Activated CD8-positive, alpha-beta memory T cell treated with anti-CD3 and anti-CD28 coated beads for 1 hour (primary cell): ENCODE measurements at places on chromosomes 2 and 18.

- DNase-seq: no peak
Measured at GRCh38 chr18:31010601-31011000, 31.9 kb downstream of the DSC3 start.

DNA sequence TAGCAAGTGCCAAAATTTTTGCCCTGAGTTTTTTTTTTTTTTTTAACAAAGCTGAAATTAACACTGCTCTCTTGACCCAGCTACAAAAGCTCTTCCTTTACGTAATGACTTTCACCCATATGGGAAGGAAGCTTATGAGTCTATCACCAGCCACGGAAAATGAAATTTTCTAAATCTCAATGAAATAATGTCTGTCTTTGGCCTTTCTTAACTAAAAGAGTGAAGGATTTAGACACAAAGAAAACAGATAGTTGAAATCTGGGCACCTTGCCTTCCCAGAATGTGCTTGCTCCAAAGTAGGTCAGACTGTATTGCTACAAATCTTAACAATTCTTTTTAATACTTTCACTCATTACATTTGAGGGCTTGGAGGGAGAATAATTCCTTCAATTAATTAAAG, 180.8 kb upstream of the MGAT5 start:
- DNase-seq: no peak

DNA sequence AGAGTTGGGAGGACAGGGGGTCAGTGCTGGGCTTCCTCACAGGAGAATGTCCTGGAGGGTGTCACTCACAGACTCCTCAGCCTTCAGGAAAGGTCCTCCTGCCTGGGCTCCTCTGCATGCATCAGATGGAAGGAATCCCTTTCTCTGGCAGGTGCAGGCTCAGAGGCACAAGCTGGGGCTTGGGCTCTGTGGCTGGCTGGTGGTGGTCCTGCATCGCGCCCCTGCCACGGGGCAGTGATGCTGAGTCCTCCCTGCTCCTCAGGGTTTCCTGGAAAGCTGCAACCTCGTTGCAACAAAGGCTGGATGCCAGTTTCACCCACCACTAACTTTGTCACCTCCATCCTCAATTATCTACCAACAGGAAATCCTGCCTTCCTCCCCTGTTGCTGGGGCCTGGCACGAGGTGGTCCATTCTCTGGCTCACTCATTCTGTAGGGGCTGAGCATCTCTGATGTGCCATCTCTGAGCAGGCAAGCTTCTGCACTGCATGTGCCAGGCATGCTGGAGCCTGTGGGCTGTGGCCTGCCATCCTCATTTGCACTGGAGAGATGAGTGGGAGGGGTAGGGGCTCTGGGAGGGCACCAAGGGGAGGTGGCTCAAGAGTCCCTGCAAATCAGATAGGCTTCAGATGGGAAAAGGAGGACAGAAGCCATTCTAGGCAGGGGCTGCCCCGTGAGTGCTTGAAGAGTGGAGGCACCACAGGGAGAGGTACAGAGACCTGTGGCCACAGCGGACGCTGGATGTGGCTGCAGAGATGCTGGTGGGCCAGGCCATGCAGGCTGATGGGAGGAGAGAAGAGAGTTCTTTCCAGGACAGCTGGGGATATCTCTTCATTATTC, 272.6 kb upstream of the HS6ST1 start:
- no peak for DNase-seq

GRCh38 chr2:210540900-210541289, 15.5 kb upstream of the CPS1 start:
- DNase-seq: no peak

DNA sequence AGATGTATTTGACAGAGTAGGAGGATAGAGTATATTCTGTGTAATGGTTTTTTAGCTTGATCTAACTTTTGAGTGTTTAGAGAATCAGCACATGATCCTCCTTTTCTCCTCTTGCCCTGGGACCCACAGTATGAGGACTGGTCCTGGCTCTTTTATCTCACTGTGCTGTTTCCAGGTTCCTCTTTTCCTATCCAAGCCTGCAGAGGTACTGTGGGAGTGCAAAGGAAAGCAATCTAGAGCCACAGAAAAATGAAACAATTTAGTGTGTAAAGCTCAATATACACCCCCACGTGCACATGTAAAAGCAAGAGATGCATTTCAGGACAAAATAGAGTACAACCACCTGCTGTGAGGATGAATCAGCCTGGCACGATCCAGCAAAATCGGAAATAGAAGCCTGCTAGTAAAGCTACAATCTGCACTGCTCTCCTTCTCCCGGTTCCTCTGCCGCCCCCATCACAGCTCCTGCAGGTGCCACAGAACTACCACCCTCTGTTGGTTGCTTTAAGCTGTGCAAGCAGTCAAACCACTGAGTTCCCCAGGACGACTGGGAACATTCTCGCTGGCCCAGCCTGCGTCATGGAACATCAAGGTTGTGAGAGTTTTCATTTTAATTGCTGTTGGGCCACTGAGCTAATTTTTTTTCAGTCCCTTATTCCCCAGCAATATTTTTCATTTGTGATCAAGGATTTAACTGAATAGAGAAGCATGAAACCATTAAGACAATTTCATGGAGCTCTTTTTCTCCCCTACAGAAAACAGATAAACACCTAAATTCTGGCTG, 47.8 kb upstream of the MAPRE3 start:
- DNase-seq: no peak

- no peak for DNase-seq
Measured at GRCh38 chr18:70672581-70672980, 383.7 kb downstream of the SOCS6 start.

- no peak for DNase-seq
Measured at GRCh38 chr18:79434607-79435401, 39.1 kb downstream of the NFATC1 start.

- no peak for DNase-seq
Measured at GRCh38 chr2:195626507-195626906, 30.5 kb upstream of the SLC39A10 start.

DNA sequence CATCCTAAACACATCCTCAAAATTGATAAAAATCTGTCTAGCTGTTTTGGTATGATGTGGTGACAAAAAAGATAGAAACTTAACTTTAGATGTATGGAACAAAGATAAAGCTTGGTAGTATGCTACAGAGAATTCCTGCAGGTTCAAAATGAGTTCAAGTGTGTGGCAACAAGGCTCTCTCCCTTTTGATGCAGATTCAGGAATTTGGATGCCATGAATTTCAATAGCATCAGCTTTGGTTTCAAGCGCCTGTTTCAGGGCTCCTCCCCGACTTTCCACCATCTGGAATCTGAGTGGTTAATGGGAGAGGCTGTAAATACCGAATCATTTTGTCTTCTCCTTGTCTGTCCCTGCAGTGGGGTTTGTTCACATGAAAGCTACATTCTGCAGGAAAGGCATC, 180.6 kb downstream of the MTX2 start:
- DNase-seq: no peak

DNA sequence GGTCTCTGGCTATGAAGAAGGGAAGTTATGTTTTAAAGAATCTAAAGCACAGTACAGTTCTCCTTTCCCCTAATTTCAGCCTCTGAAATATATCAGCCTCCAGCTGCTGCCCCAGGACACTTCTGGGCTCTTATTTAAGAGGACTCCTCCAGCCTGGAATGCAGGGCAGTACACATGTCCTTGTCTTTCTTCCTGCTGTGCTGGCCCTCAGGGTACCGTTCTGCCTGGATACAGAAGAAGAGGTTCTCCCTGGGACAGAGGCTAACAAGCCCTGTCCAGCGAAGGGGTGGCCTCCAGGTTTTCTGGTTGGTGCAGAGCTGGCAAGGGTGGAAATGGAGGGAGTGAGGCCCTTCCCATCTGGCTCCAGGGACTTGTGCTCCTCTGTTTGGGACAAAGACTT, 22.1 kb downstream of the MLPH start:
- no peak for DNase-seq

- no peak for DNase-seq
Measured at GRCh38 chr2:47309952-47310800, 92.8 kb upstream of the MSH2 start.

DNA sequence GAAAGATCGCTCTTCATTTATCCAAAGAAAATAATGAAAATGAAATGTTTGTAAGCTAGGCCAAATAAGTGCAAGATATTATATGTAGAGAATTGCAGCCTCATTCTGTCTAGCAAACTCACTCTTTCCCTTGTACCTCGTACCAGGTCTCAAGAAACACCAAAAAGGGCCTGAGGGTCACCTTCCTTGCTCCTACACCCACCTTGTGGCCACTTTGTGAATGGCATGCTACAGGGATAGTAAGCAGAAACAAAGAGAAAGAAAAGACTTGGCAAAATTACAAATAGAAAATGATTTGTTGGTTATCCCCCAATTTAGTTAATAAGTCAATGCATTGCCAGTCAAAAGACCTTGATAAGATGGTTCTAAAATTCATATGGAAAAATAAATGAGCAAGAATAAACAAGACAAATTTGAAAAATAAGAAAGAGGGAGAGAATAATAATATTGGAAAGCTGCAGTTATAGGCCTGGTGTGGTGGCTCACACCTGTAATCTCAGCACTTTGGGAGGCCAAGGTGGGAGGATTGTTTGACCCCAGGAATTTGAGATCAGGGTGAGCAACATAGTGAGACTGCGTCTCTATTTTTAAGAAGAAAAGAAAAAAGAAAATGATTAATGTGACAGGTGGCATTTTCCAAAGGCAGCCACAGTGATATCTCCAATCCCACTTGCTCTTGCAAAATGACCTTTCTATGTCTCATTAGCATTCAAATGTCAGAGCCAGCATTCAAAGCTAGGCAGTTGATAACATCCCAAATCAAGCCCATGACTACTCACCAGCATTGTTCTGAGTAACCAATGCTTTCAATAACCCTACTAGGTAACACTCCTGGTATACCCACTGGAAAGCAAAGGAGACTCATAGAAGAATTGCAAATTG, 38.8 kb upstream of the BMP10 start:
- DNase-seq: peak; percentile 25

- DNase-seq: no peak
Measured at GRCh38 chr2:138707392-138708074, 72.7 kb downstream of the NXPH2 start.

DNA sequence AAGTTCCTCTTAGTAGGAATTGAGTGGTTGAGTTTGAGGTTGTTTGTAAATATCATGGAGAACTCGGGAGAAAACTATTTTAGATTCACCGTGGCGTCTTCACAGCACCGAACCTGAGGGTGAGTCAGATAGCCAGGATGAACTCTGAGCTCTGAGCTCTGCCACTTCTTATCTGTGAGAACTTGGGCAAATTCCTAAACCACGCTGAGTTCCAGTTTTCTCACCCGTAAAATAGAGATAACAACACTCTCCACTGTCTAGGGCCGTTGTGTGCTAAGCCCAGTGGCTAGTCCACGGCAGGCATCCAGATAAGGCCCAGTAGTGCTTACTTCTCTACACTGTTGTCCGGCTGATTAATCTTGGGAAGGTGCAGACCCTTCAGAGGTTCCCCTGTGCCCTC, 7.0 kb downstream of the KIF5C start:
- DNase-seq: no peak

GRCh38 chr18:47817017-47817794, 113.3 kb downstream of the SMAD2 start:
- no peak for DNase-seq

- no peak for DNase-seq
Measured at GRCh38 chr2:214104967-214105366, 305.9 kb upstream of the VWC2L start.

DNA sequence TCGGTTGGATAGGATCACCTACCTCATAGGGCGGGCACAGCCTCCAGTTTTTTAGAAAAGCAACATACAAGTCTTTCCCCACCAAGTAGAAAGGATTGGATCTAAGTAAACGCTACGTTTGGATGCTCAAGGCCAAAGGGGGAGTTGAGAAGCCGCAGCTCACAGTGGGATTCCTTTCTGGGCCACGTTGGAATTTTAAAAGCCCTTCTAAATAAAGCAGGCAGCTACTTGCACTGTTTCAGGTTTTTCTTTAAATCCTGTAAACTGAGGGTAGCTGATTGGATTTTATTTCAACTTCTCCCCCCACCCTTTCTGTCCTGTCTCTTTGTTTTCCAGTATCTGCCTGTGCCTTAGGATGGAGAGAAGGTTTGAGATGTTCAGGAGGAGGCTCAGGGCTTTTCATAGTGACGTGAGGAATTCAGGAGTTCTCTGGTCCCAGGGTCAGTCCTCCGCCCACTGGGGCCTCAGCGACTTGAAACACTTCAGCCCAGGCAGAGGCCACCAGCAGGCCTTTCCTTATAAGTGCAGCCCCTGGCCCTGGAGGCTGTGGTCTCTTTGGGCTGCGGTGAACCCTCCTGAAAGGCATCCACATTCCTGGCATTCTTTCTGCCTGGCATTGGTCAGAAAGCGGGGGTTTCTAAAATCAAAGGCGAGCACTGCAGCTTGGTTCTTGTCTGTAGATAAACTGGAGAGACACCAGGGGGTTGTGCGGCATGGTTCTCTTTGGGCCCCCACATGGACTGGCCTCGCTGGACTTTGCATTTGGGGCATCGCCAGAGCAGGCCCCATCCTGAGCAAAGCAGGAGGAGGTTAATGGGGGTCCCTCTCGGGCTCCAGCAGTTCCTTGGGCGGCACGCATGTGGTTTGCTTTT, 44.5 kb downstream of the SH3BP4 start:
- DNase-seq: no peak

DNA sequence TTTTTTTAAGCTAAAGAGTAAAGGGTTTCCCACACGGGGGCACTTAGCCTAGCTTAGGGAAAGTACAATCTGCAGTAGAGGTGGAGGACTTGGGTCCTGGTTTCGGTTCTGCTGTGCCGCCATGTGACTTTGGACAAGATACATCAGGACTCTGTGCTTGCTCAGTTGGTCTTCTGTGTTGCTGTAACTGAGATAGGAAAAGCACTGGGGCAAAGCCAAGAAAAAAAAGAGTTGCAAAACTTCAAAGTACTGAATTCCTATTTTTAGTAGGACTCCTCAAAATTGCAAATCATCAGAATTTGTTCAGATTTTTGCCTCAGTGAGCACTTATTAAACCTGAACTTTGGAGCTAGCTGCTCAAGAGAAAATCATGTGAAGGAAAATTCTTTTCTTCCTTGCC, 96.3 kb upstream of the STON1 start:
- DNase-seq: no peak

GRCh38 chr2:33069894-33070651, 123.3 kb downstream of the LTBP1 start:
- DNase-seq: no peak

DNA sequence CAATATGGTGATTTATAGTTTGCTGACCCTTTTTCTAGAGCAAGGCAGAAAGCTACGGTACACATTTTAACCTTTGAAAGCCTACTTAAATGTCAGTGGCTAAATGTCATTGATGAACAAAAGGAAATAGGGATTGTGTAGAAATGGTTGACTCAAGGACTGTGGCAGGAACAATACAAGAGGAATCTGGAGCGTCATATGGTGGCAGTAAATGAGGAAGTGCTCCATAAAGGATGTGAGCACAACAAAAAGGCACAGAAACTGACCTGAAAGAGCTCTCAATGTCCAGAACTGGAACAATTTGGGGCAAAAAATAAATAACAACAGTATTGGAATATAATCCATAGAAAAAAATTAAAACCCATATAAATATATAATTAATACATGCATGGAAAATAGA, 443.9 kb upstream of the VRK2 start:
- DNase-seq: no peak

GRCh38 chr2:160963957-160964356, 196.3 kb upstream of the TANK start:
- no peak for DNase-seq
